Central memory CD4-positive, alpha-beta T cell (primary cell): ENCODE measurements at places on chromosomes 6 and 20.

- no peak for DNase-seq
Observed at GRCh38 chr6:14271789-14272736, 154.5 kb downstream of the CD83 start.

DNA sequence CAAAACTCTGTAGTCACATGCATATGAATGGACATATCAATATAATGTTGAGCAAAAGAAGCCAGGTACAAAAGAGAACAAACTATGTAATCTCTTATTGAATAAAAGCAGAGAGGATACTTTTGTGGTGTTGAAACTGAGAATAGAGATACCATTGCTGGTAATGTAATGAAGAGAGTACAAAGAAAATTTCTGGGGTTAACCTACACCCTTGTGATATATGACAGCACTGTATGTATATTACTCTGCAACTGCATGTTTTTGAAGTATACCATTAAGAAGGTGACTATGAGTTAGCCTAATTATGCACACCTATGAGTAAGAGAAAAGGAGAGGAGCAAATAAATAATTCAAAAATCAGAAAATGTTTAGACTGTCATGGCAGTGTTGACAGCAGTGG lies 268.8 kb upstream of the DEFB112 start:
- DNase-seq: no peak

DNA sequence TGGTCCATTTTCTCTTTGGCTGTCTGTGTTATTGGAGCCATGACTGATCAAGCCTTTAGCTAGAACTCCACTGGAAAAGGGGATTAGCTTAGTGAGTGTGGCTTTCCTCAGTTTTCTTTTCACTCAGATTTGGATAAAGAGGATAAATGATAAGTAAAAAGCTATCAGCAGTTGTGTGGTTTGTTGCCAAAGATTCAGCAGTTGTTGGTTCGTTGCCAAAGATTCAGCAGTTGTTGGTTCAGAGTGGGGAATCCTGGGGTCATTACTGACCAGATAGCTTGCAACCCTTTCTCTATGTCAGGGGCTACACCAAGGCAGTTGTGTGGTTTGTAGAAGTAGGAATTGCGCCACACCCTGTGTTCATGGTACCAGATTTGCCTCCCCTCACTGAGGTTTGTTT lies 107.7 kb upstream of the SCP2D1 start:
- no peak for DNase-seq

DNA sequence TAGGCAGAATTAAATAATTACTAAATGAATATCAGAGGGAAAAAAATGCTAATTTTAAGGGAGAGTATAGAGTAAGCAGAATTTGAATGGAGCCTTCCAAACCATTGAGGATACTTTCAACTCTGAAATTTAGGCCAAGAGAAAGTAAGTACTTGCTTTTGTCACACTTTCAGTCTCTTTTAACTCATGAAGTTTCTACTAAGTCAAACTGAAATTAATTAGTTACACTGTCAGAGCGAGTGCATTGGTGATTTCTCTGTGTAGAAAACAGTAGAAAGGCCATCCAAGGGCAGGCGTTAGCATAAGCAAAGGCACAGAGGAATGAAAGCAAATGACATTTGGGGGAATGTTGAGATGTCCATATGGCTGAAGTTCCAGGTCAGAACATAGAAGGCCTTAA lies 92.9 kb downstream of the PLEKHG1 start:
- no peak for DNase-seq

DNA sequence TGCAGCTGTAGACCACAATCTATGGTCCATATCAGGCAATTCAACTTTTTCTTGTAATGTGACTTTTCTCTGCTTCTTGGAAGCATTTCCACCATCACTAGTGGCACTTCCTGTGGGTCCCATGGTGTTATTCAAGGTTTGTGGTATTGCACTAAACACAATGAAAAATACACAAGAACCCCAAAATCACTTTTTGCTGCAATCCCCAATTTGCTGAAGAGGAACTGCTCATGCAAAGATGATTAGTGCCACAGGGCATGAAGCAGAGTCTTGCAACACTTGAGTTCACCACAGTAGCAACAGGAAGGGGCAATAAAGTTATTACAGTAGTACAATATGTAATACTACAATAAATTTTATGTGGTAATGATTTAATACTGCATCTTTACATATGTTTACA lies 16.8 kb upstream of the TAAR1 start:
- no peak for DNase-seq

DNA sequence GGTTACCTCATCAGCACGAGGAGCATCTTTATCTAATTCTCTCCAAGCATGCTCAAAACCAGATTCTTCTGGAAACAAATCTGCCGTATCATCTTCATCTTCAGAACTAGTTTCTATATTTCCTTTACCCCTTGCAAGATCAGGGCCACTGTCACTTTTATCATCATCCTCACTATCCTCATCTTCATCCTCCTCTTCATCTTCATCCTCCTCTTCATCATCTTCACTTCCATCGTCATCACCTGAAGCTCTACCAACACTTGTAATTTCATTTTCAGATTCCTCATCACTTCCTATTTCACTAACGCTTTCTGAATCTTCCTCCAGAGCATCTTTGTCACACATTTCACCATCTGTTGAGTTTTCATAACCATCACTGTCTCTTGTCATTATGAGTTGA lies 8.9 kb downstream of the ESF1 start:
- DNase-seq: no peak

DNA sequence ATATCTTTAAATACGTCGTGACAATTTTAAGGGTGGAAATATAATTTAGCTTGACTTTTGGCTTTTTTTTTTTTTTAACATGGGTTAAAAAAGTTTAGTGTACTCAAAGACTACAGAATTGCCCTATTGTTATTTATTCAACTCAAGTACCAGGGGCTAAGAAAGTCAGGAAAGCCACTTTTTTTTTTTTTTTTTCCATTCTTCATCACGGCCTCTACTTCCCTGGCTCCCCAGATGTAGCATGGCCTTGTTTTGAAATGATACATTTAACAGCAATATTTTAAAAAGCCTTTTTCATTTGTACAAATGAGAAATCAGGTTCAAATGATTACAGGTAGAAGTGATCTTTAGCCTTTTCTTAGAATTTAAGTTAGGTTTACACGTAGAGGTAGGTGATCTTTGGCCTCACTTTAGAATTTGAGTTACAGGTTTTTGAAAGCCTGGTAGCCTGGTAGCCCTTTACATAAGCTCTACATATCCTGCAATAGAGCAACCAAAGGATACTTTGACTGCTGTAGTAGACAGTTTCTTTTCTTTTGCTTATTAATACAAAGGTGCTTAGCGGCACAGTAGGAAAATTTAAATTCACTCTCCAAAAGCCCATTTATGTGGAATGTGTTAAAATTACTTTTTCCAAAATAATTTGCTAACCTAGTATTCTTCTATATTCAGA lies 160.5 kb upstream of the MMS22L start:
- no peak for DNase-seq

DNA sequence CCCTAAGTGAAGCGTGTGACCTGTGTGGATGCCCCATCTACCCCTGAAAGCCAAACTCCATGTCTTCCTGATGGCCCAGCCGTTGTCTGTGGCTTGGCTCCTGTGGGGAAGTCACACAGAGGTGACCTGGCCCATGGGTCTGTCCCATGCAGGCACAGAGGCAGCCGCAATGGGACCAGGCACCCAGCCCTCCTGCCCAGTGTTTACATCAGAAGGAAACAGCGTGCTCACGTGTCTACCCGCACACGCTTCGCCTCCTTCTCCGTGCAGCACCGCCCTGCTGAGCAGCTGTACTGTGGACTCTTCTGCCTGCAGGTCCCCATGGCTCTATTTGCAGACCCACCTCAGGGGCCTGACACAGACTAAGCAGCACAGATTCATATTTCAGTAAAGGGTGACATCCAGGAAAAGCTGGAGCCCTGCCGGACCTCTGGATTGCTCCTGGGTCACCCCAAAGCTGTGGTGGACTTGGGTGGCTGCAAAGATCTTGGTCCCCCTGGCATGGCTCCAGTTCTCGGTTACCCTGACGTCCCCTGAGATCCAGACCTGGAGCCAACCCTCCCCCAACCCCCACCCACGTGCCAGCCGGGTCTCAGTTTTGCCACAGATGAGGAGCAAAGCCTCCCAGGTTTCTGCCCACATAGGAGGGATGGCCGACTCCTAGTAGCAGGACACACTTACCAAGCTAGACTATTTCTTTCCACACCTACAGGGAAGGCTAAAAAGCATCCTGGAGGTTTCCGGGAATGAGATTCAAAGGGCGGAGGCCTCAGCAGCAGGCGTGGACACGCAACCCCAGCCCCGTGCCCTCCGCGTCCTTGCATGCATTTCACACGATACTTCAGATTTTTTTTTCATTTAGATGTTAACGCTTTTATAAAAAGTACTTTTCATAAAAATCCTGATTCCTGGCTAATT lies 120.3 kb downstream of the CDH4 start:
- no peak for DNase-seq

- no peak for DNase-seq
Observed at GRCh38 chr6:3444276-3445088, 12.4 kb downstream of the SLC22A23 start.

DNA sequence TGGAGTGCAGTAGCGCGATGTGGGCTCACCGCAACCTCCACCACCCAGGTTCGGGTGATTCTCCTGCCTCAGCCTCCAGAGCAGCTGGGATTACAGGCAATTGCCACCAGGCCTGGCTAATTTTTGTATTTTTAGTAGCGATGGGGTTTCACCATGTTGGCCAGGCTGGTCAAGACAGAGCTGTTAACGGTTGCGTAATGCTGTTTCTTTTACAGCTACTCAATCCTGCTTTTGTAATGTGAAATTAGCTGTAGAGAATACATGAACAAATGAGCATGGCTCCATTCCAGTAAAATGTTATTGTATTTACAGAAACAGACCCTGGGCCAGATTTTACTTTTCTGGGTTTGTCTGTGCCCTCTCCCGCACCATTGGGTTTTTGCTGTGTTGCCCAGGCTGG lies 1.9 kb downstream of the PNLDC1 start:
- no peak for DNase-seq

- DNase-seq: no peak
Observed at GRCh38 chr6:157666729-157667128, 156.3 kb upstream of the SNX9 start.

GRCh38 chr6:87110636-87111035 lies 15.7 kb upstream of the CGA start:
- no peak for DNase-seq

GRCh38 chr6:53192682-53193188 lies 44.1 kb upstream of the GCM1 start:
- no peak for DNase-seq

DNA sequence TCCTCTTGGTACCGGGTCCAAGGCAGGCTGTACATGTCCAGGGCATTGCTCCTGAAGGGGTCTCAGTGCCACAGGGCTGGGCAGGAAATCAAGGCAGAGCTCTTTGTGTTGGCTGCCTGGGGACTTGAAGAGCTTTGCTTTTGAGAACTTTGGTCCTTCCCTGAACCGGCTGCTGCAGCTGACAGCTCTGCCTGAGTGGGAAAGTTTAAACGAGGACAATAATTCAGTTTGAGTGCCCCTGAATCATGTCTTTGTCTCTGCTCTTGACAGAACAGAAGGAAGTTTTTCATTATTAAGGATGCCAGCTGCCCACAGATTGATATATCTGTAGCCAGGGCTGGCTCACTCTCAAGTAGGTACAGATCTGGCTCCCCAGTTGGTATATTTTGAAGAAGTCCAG lies 56.1 kb downstream of the ANKRD6 start:
- no peak for DNase-seq

DNA sequence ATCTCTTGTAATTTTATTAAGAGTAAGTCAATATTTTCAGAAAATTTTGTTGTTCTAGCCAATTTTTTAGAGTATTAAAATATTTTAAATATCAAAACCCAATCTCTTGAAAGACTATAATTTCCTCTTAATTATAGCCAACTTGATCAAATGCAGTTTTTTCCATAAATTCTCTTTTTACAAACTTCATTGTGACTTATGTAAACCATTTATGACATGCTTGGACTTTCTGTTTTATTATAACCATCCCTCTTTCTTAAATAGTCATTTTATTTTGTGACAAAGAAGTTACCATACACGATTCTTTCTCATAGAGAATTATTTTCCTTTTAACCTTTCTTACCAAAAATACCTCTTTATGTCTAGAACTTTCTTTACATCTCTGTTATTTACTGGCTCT lies 1075.5 kb downstream of the KHDRBS2 start:
- no peak for DNase-seq

DNA sequence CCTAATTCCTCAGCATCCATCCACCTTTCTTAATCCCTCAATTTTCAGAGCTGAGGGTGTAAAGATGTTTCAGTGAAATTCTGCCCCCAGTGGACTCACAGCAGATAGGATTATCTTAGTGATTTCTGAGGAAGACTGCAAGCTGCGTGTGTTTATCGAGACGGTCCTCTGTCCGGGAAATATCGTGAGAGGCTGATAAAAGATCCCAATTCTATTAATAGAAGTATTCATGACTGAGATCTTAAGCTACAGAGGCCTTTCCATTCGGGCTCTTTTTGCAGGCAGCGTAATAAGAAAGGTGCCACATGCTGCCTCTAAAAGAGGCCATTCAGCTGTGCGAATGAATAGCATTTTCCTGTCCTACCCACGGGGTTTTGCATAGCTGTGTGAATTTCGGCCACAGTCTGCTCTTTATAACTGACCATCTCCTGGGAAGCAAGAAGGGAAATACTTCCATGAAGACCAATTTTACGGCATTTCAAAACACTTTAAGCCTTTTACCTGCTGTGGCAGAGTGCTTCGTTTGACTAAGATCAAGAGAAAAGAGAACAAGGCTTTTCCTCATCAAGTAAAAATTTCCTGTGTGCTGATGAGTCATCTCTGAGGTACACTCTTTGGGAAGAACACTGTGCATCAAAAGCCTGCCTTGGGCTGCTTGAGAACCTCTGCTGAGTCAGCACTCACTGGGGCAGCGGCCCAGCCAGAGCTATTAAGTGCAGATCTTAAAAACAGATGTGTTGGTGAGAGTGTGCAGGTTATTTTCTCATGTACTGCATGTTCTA lies 208.8 kb downstream of the ARHGAP18 start:
- DNase-seq: no peak

DNA sequence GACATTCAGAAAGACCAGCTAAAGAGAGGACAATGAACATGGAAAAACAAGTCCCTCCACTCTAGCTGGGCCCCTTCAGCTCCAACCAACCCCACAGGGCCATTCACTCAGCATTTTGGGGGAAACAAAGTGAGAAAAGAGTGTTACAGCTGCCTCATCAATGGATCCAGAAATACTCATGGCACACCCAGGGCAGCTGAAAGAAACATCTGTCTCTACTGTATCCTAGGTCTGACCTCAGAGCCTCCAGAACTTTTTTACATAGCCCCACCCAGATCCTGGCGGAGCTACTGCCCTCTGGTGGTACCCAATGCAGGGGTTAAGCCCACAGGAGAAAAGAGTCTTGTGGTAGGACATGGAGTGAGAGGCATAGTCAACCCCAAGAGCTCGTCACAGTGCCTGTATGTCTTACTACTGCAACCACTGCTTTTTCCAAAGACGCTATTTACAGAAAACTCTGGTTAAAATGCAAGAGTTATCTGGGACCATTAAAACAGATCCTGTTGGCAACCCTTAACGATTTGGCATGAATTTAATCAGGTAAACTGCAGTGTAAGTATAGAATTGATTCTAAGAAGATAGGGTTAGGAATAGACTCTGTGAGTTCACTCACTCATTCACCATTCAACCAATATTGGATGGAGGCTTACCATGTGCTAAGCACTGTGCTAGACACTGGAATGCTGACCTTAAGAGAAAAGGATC lies 37.4 kb upstream of the FAM83C start:
- DNase-seq: no peak
